ENCODE measurements at places on chromosomes 16 and 17.

GRCh38 chr16:66923866-66924265, 1.5 kb downstream of the RRAD start:
- no peak for DNase-seq

GRCh38 chr17:42639525-42640113, 19.5 kb upstream of the TUBG2 start:
- DNase-seq: no peak

GRCh38 chr17:44792276-44792675, 33.5 kb downstream of the ADAM11 start:
- DNase-seq: no peak

GRCh38 chr17:68719431-68719830, 118.3 kb upstream of the FAM20A start:
- DNase-seq: no peak

DNA sequence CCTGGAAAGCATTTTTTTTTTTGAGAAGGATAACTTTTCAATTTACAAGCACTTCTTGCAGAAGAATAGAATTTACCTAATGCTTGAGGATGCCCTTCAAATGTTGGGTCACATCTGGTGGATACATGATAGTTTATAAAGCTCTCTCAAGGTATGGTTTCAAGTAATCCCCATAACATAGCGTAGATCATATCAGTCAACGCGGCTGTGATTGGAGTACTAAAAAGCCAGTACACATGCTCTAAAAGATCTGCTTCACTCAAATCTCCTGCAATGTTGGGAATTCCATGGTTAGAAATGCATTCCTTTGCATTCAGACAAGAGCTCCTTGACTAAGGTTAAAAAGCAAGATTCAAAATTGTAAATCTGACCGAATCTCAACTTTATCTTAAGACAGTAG, 3.9 kb upstream of the KCNJ16 start:
- no peak for DNase-seq

GRCh38 chr17:52532373-52532772, 373.9 kb upstream of the CA10 start:
- no peak for DNase-seq

DNA sequence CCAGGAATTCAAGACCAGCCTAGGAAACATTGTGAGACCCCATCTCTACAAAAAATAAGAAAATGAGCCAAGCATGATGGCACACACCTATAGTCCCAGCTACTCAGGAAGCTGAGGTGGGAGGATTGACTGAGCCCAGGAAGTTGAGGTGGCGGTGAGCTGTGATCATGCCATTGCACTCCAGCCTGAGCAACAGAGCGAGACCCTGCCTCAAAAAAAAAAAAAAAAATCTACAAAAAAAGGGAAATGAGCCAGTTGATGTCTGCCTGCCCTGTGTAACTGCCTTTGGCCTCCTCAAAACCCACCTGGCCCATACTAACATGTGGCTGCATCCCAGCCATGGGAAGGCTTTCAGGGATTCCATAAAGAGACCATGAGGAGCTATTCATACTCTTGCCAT, 4.5 kb downstream of the RANBP10 start:
- no peak for DNase-seq

- no peak for DNase-seq
These were observed 60.8 kb downstream of the TEX14 start for GRCh38 chr17:58630883-58631522.

DNA sequence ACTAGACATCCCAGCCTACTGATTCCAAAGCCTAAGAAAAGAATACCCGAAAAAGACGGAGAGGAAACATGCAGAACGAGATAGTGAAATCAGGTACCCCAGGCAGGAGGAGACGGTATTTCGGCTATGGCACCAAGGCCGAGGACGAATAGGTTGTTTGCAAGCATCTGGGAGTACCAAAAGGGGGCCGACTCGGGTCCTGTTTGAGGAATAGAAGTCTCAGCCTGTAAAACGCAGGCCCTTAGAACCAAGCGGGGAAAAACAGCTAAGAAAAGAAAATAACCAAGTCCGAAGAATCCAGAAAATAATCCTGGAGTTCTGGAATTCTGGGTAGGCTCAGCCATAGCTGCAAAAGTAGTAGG, 537 bp downstream of the SLC35B1 start:
- DNase-seq: peak; percentile 22

DNA sequence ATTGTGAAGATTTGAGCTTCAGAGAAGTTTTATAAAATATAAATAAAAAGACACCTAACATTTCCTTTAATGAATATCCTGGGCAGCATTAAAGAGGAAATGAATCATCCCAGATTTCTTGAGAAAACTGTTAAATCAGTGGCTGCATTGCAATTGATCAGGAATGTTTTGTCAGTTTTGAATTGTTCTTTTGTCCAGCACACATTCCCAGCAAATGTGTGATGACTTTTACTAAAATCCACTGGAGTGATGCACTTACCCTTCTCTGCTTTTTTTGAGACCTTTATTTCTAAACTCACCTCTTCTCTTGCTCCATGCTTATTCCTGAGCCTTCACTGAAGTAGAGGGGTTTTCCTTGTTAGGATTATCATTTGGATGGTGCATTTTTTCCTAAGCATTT, 1307.2 kb downstream of the CDH8 start:
- DNase-seq: no peak

- DNase-seq: peak; percentile 89
These were observed 17.0 kb downstream of the CAVIN1 start for GRCh38 chr17:42405963-42406495.

DNA sequence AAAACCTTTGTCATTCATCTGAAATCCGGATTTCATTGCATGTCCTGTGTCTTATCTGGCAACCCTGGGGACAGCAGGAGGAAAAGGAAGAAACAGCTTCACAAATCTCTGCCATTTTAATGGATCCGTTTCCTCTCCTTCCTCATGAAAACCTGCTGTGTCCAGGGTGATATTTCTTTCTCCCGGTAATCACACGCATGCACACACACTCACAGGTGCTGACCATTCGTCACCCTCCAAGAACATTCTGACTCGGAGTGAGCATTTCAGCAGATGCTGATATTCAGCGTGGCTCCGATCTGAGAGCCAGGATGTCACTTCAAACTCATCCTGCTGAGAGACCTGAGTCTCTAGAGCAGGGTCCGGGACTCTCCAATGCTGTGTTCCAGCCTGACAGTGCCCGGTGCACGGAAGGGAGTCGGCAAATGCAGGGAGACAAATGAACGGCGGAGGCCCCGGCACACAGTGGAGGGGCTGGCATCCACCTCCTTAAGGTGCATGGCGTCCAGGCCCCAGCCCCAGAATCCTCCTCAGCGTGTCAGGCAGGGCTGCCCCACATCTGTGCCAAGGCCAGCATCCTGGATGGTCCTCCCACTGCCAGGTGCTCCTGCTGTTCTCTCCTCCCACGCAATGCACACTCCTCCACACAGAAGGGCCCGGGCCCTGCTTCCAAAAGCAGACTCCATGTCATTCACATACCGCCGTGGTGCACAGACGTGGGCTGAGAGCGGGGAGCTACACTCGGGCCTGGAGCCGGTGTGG, 70.7 kb downstream of the RBFOX3 start:
- DNase-seq: no peak

DNA sequence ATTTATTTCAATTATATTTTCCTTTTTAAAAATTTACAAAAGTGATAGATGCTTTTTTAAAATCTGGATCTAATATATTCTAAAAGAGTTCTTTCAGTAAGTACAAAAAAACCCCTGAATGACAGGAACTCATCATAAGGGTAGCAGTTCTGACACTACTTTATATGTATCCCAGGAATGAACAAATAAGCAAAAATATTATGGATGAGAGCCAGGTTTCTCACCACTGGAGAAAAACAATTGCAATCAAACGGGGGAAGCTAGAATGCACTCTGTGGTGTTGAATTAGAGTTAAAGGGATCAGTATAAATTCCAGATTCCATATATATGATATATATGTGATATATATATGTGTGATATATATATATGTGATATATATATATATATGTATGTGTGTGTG, 23.2 kb upstream of the NDRG4 start:
- DNase-seq: no peak

DNA sequence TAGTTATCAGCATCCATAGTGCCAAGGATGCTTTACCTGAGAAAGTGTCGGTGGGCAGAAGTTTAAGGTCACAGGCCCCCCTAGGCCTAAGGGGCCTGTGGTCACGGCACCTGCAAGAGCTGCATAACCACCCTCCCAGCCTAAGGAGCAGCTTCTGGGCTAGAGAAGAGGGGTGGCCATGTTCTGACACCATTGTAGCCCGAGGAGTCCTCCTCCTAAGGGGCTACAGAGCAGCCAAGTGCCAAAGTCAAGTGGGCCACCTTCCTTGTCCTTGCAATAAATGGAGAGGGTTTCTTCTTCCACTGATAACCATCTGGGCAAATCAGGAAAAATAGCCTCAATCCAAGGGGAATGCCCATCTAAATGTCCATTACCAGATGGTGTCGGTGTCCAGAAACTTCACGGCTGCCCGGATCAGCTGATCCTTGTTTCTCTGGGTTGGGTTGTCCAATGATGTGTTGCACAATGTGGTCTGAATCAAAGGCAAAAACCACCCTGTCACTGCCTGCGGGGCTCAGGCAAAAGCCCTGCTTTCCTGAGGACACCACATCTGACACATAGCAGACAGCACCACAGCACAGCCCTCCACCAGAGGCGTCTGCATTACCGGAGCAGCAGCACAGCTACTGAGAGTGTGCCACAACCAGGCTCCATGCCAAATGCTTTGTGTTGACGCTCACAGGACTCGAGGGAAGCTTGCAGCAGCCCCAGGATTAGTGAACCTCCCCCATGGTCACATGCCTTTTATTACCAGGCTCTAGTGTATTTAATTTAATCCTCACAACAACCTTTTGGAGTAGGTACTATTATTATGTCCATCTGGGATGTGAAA, 12.8 kb downstream of the ATPAF2 start:
- DNase-seq: no peak

DNA sequence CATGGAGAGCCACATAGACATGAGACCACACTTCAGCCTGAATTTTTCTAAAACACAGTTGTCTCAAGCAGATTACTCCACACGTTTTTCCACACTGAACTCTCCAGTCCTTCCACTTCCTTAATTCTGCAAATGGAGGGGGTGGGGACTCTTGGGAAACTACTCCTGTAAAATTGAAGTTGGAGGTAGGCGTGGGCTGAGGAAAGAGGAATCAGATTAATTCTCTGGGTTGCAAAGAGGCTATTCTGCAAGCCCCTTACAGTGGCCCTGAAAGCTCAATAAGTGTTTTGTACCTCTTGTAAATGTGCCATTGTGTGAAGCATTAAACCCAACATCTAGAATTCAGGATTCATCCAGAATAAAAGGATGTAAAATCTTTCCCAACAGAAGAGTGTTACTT, 9.6 kb downstream of the MARVELD3 start:
- DNase-seq: peak; percentile 45

DNA sequence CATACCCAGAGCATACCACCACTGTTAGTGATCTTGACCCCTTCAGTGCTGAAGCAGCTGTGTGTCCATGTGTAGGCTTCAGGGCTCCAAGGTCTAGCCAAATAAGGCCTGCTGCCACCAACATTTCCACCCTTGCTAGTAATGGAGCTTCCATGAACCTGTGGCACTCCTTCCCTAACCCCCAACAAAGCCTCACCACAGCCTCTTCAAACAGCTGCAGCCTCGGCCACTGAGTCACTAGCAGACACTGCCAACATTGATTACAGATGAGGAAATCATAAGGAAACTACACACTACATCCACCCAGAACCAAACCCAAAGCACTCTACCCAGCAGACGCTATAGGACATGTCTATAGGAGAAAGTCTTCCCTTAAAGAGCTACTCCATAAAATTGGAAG, 610.7 kb downstream of the KCNJ2 start:
- DNase-seq: no peak

- DNase-seq: no peak
These were observed 23.8 kb upstream of the ZNF469 start for GRCh38 chr16:88359008-88359407.

- peak; percentile 89 for DNase-seq
These were observed 148.2 kb upstream of the GOT2 start for GRCh38 chr16:58882292-58882691.

GRCh38 chr16:22641131-22641628, 130.5 kb downstream of the NPIPB5 start:
- peak; percentile 36 for DNase-seq

GRCh38 chr16:27337024-27337423, 23.2 kb downstream of the IL4R start:
- no peak for DNase-seq

GRCh38 chr17:31722251-31723056, 136.6 kb downstream of the COPRS start:
- no peak for DNase-seq

DNA sequence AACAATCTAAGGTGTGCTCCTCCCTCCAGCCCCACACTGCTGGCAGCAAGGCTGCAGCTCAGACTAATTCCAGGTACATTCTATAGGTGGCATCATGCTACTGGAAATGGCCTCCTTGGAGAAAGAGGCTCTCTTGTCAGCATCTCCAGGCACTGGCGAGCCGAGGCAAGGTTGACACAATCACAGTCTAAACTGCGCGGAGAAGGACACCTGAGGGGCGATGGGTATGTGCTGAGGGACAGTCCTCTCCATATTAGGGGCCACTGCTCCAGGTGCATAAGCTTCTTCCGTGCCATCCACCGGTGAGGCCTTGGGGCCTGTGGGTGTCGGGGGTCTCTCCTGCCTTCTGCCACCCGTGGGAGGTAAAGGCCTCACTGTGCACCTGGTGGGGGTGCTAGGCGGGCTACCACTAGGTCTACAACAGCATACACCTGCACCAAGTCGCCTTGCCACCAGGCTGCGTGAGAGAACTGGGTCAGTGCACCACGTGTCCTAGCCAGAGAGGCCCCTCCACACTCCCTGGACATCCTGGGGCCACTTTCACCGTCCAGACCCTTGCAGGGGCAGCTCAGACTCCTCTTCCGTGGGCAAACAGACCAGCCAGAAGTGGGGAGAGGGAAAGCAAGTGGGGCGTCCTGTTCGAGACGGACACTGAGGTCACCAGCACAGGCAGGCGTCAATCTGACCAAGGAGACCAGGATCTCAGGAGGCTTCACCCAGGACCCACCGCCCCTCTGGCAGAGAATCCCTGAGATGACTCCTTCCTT, 12.1 kb upstream of the CBX8 start:
- peak; percentile 33 for DNase-seq

DNA sequence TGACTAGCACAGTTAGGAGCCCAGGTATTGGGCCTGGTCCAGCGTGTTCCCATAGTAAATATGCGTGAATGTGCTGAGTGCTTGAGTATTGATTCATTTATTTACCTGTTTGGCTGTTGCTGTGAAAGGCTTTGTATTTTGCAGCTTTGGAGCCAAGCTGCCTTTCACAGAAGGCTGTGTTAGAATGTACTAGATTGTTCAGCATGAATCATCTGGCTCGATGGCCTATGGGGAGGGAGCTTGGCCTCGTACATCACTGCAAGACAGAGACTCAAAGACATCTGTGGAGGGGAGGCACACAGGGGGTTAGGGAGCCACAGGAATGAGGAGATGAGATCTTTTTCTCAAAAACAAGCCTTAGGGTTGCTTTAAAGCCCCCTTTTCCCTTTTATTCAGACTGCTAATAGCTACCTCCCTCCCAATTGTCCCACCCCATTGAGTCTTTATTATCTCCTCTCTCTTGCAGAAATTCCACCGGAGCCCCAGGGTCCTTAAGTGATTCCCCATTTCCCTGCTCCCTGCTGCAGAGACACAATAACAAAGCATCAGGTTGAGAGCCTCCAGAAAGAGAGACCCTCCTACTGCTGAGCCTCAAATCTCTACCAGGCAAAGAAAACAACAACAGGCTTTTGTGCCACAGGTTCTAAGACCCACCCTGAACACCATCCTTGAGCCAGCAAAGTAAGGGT, 307.2 kb downstream of the ABCC12 start:
- no peak for DNase-seq
